Stimulated activated CD8-positive, alpha-beta memory T cell treated with anti-CD3 and anti-CD28 coated beads, Interleukin-4, amount 100 ng/mL, for 48 hours (primary cell): ENCODE measurements at places on chromosomes 1 and 21.

DNA sequence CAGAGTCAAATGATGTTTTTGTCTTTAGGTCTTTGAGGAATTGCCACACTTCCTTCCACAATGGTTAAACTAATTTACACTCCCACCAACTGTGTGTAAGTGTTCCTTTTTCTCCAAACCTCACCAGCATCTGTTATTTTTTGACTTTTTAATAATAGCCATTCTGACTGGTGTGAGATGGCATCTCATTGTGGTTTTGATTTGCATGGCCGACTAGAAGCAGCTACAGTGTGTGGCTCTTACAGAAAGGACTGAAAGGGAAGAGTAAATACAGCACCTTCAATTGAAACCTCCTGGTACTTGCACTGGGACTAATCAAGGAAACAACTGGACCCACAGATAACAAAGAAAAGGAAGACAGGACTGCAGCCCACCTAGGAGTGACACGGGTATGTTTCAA is 668.0 kb upstream of the RGS18 start:
- DNase-seq: no peak

DNA sequence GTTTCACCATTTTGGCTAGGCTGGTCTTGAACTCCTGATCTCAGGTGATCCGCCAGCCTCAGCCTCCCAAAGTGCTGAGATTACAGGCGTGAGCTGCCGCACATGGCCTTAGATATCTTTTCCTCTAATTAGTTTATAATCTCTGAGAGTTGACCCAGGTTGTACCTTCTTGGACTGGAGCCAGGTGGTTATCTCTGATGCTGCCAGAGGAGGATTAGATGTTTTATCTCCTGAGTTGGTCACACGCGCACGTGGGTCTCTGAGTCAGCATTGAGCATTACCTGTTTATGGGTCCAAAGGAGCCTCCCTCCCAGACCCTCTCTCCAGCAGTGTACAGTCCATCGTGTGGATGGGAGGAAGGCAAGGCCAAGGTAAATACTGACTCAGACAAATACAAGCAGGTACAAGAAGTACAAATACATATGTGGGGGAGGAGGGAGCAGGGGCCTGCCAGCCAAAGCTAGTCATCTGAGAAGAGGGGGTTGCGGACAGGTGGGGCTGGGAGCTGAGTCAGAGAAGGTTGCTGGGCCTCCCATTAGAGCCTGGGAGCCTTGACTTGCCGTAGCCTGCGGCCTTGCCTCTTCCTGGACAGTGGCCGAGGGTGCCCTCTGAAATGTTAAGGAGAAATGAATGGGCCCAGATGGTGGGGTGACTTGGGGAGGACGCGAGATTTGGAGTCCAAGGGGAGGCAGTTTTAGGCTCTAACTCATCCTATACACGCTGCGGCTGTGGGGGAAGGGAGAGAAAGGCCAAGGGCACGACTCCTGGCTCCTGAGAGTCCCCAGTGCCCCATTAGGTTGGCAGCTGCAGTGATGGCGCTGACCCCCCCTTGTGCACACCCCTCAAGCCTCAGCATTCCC is 13.1 kb downstream of the IL6R start:
- DNase-seq: no peak

DNA sequence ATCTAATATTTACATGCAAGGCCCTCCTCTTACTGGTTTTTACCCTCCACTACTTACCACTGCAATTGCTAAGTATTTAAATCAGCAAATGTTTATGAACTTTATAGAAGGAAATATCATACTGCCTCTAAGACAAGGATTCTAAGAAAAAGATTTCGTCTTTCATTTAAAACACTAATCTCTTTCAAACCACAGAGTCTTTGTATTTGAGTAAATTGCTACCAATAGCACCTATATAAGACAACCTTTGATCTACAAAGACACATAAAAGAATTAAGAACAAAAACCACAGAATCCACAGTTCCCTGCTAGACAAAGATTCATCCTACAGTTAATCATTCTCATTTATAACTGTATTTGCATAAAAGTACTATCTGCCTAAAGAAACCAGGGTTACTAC is 37.6 kb downstream of the RNF115 start:
- no peak for DNase-seq

- no peak for DNase-seq
These were observed 29.6 kb downstream of the SIM2 start for GRCh38 chr21:36728371-36729111.

GRCh38 chr1:45221716-45222115 is 15.3 kb upstream of the ZSWIM5 start:
- DNase-seq: no peak
